Nucleus accumbens (tissue), 56 donors: ENCODE measurements at places on chromosomes 1 and 21.

- no peak for DNase-seq
Measured at GRCh38 chr21:21682172-21682571, 684.0 kb downstream of the NCAM2 start.

DNA sequence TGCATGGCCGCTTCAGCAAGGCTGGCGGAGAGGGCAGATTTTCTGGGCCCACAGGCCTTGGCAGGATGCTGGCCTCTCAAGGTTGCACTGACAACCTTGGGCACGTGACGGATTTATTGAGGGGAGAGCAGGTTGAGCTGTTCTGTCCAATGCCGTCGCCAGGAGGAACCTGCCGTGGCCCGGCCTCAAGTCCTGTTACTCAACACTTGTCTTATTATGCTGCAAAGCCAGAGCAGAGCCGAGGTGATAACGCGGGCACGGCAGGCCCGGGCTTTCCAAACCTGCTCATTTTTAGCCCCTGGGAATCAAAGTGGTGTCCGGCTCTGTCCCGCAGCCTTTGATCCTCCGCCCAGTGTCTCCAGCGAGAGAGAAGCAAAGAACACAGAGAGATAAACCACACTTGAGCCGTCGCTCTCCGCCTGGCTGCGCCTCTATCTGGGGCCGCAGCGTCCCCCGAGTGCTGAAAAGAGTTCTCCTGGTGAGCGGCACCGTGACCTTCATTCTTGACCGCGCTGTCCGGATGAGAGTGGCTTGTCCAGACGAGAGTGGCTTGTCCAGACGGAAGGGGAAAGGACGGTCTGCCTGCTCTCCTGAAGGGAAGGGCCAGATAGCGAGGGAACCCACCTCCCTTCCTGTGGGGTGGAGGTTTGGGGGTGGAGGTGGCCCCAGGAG is 162.3 kb upstream of the ARHGEF16 start:
- no peak for DNase-seq

GRCh38 chr1:51610637-51611036 is 6.3 kb upstream of the OSBPL9 start:
- DNase-seq = no peak

DNA sequence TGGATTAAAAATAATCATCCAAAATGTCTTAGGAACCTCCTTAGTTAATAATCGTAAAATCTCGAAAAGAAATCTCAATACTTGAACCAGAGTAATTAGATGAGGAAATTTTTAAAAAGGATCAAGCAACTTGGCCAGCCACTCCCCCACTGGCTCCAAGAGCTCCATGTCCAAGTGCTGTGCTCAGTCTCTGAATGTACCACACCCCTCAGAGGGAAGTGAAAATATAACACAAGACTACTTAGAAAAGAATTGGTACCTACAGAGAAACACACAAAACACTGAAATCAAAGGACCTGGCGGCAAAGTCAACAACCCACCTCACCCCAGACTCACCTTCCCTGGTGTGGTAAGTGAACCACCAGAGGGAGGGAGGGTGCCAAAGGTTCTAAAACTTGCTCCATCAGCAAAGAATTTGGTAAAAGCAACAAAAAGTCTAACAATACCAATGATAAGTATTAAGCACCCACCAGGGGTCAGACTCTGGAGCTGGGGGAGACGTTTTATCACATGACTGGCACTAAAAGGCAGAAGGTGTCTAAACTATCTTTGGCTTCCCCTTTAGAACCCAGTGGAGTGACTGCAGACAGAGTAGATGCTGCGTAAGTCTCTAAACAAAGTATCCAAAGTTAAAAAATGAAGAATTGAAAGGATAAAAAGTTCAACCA is 14.0 kb downstream of the LBR start:
- no peak for DNase-seq

DNA sequence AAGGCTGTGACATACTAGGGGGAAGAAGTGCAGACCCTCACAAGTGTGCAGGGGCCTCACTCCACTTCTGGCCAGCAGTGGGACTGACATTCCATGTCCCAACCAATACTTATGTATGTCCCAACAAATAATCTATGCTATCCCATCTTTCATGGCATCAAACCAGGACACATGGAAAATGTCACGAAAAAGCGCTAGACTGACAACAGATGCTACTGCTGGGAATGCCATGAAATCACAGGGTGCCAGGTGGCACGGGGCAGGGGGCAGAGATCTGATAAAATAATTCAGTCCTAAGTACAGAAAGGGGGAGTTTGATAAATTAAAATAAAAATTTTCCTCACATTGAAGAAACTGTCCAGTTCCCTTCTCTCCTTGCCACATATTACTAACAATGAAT is 27.6 kb upstream of the BCAS2 start:
- no peak for DNase-seq

GRCh38 chr1:111978695-111979094 is 10.8 kb downstream of the KCND3 start:
- no peak for DNase-seq

- DNase-seq = no peak
Measured at GRCh38 chr1:161838885-161839284, 72.8 kb downstream of the ATF6 start.

DNA sequence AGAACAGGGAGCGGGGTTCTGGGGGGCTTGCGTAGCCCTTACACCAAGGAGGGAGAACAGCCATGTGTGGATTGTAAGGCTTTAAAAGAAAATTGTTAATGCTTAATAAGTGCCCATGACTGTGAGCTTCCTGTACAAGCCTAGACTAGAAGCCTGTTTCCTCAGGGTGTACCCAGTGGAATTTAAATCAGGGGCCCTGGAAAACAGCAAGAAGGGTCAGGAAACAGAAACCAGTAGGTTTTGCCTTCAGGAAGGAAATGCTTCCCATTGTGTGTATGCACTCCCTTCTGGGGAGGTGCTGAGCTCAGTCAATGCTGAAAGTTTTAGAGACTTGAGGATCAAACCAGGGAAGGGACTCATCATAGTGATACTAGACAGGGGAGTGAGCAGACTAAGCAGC is 12.7 kb downstream of the UTP11 start:
- DNase-seq = no peak

GRCh38 chr1:151720554-151720953 is 768 bp upstream of the RIIAD1 start:
- DNase-seq = no peak

GRCh38 chr1:39528082-39528481 is 36.6 kb downstream of the BMP8A start:
- no peak for DNase-seq

GRCh38 chr1:54987919-54988705 is 7.7 kb downstream of the TMEM61 start:
- DNase-seq = no peak

DNA sequence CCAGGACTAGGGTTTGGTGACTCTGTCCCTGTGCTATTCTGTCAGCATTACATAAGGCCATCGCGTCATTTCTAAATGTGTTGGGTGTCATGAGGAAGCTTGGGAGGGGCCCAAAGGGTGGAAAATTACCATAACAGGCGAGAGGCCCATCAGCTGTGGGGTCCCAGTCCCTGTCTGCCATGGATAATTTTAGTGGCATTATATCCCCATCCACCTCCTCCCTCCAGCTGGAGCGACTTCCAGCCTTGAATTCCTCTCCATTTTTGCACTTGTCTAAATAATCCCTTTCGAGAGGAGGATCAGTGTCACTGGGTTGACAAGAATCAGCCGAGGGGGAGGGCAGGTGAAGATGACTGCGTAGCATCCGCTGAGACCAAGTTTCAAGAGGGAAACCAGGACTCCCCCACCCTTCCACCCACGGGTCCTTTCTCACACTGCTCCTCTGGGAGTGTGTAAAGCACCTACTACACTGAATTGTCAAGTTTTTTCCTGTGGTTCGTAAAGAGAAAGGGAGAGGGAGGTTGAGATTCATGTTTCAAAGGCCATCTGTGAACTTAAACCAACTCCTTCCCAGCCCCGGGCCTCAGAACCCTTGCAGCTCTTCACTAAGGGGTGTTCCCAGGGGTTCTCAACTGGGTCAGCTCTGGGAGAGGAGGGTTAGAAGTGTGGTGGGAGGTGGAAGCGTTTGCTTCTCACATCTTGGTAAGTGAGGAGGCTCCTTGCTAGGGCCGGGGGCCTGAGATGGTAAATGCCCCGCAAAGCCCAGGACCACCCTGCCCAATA is 29.2 kb downstream of the VASH2 start:
- DNase-seq = no peak

- DNase-seq = no peak
Measured at GRCh38 chr1:25369241-25369640, 31.1 kb downstream of the TMEM50A start.

DNA sequence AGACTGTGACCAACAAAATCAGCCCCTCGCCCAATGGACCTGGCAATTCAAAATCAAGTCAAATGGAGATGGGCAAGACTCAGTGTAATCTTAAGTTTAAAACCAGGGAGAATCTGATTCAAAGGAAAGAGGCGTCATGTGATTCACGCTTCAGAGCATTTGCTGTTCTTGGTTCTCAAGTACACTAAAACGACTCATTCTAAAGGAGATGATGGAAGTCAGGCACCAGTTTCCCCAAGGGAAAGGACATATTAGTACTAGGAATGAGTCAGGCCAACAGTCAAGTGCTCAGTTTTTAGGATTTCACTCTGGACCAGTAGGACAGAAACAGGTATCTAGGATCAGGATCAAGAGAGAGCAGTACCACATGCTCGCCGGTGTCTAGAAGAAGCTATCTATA is 429.6 kb downstream of the PLPP3 start:
- DNase-seq = no peak

- peak; percentile 21 for DNase-seq
Measured at GRCh38 chr1:161215076-161215475, at the start of gene FCER1G. Gene FCER1G, plus strand, starts transcription at chr1:161215295. Its CDS starts 27 bp downstream, at chr1:161215322.

DNA sequence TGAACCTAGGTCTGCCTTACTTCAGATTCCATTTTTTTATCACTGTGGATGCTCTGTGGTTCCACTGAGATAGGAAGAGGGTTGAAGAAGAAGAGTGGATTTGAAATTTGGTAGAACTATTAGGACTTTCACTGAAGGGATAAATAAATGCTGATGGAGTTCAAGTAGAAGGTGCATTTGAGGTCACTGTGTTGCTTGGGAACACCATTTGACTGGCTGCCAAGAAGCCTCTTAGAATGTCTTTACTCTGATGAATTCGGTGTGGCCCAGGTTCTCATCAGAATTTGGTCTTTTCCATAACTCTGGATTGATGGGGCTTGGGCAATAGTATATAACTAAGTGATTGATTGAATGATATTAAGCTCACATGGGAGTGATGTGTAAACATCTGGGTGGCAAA is 11.9 kb downstream of the XPR1 start:
- DNase-seq = no peak

DNA sequence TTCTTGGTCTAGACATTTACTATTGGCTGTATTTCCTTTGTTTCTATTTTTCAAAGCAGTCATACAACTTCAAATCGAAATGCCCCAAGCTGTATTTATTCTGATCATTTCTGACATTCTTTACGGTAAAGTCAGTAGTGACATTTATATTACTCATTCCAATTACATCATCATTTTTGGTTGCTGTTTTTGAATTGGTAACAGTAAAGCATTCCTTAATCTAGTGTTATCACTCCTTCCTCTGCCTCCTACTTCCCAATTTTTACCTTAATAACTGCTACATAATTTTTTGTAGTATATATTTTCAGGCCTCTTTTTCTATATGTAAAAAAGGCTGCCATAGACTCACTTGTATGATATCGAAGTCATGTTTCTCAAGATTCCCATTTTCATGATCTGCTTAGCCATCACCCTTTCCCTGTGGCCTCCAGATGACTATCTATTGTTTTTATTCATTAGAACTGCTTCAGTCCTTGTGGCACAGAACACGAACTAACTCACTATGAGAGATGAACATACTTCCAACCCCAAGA is 167.2 kb downstream of the RUNX1 start:
- DNase-seq = no peak

- DNase-seq = no peak
Measured at GRCh38 chr1:65440322-65440900, 19.9 kb downstream of the LEPR start.

DNA sequence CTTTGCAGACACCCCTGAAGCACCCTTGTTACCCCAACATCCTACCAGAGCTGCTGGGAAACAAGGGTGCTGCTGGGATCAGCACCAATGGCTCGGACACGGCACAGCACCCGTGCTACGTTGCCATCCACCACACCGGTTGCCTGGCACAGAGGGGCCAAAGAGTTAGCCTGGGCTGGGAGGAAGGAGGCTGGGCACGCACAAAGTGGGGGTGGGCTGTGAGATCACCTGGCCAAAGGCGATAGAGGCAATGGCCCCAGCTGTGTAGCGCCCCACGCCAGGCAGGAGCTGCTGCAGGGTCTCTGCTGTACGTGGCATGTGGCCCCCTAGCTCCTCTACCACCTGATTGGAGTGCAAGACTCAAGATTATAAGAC is 5.6 kb downstream of the HPDL start:
- DNase-seq = no peak

GRCh38 chr1:6260433-6260934 is 414 bp downstream of the GPR153 start:
- no peak for DNase-seq

GRCh38 chr1:200353232-200353631 is 56.6 kb downstream of the ZNF281 start:
- DNase-seq = no peak

DNA sequence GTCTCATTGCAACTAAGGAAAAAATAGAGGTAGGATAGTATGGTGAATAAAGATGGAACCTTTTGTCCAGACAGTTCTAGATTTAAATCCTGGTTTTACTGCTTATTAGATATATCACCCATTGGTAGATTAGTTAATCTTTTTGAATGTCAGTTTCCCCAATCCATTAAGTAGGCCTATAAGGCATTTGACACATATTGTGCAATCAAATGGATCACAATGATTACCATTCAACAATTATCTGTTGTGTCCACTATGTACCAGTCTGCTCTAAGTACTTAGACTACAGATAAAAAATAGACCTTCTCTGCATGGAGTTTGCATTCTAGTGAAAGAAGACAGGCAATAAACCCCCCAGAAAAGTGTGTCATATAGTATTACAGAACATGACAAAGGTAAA is 6.0 kb upstream of the PALMD start:
- no peak for DNase-seq

- no peak for DNase-seq
Measured at GRCh38 chr21:25813917-25814316, 79.1 kb downstream of the GABPA start.

GRCh38 chr1:31696242-31696641 is 7.6 kb downstream of the COL16A1 start:
- peak; percentile 92 for DNase-seq

DNA sequence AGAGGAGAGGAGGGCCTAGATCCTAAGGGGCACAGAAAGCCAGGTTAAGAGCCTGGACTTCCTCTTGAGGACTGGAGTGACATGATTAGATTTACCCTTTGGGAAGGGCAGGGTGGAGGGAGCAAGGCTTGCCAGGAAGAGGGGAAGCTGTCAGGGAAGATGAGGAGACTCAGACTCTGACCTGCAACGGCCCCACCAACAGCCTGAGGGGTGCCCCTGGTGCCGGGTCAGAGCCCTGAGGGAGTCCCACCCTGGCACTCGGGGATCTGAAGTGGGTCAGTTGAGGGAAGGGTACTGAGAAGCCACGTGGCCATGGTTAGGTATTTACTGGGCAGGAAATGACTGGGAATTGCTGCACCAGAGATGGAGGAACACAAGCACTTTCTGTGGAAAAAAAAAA is 9.8 kb downstream of the ECE1 start:
- no peak for DNase-seq

- no peak for DNase-seq
Measured at GRCh38 chr1:29488086-29488793, 251.9 kb downstream of the PTPRU start.
